ENCODE measurements at places on chromosomes 12 and 14. TPM values are rescaled to one million over a fixed set of nuclear protein-coding genes. Genes with fewer than 3 reads are reported as not detected.

DNA sequence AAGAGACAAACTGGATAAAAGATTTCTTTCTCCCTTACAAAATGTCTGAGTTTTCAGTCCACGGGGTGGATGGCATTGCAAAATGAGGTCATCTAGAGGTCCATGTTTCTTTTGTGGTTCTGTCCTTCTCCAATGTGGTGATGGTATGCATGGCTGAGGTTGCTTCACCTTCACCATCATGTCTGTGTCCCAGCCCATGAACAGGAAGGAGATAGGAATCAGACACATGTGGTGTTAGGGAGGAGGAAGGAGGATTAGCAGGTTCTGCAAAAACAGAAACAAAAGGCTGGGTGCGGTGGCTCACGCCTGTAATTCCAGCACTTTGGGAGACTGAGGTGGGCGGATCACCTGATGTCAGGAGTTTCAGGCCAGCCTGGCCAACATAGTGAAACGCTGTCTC is 11.0 kb upstream of the AEBP2 start:
- DNase-seq, result no peak

- DNase-seq, result no peak
These were observed 98.2 kb upstream of the TRHDE start for GRCh38 chr12:72173974-72174373.

- no peak for DNase-seq
These were observed 11.5 kb downstream of the CHGA start for GRCh38 chr14:92934196-92935085.

DNA sequence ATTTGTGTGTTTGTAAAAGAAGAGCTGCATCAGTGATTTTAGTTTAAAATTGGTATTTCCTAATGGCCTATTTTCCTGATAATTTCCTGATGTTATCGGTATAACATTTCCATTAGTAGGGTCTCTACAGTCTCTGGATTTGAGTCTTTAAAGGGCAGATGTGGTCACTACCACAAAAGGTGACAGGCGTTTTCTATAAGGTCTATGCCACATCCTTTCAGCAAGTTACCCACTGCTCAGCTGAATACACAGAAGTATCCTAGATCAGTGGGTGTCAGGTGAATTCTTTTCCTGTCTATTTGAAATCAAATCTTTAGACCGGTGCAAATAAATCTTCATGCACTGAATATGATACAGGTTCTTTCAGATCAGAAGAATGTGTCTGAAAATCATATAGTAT is 90.2 kb downstream of the LIN7A start:
- DNase-seq, result no peak

DNA sequence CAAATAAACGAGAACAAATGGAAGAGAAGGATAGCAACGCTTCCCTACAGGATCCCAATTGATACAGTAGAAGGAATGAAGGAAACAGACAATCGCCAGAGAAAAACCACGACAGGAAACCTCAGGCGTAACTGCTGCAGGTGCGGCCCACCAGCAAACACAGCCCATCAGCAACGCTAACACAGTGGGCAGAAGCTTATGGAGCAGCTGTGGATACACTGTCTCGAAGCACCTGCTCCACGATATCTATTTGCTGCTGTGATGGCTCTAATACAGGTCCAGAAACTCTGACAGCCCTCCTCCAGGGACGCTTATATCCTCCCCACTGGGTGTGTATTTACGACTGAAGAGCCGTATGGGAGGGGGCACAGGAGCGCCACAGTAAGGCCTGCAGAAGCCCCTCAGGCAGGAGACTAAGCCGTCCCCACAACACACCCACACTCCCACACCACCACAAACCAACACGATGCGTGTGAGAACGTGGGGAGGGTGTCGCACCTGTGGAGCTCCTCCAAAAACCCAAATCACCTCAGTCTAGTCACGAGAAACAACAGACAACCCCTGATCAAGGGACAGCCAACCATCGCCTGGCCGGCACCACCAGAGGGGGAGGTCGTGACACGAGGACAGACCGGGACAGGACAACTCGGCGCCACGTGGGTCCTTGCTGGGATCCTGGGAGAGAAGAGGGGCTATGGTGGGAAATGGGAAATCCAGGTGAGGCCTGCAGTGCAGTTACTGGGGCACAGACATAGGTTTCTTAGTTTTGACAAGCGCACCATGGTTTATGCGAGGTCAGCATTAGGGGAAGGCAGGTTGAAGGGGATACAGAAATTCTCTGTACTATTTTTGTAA is 24.0 kb downstream of the POLE start:
- no peak for DNase-seq

DNA sequence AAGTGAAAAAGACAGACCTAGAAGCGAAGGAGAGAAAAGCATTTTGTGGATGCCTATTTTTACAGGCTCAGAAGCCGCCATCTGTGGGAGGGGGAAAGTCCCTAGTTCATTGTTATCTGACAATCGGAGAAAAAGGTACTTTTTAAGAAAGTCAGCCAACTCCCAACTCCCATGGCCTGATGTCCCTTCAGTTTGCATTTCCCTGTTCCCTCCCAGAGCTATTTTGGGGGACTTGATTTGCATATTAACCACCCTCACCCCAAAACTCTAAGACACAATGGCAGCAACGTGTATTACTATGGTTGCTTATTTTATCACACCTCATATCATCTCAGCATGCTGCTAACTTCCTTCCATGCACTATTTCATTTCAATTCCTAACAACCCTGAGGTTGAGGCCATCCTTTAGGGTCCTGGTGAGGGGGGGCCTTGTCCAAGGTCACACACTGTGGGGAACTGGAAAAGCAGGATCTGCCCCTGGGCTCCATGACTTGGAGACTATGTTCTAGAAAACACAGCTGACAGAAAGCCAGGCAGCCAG is 18.7 kb downstream of the HVCN1 start:
- DNase-seq, result no peak

DNA sequence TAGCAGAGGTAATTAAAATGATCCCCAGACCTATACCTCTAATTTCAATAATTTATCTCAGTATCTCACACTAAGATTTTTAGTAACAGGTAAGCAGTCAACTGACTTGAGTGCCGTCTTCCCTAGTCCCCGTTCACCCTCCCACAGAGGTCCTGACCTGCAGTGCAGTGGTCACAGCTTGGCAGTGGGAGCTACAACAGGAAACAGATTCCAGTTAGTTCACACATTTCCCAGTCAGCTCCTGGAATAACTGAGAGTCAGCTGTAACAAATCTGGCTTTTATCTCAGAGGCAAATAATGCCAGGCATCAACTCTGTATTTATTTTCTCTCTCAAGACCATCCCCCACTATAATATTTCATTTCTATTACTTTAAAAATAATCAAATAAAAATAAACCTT is 308.2 kb downstream of the ATP23 start:
- DNase-seq, result no peak

- peak; percentile 31 for DNase-seq
These were observed 53.8 kb downstream of the PLEKHG3 start for GRCh38 chr14:64758025-64758521.

The PTPRQ gene
- total RNA-seq, result 0.12 TPM

GRCh38 chr12:52630008-52630500 is 11.7 kb upstream of the KRT73 start:
- no peak for DNase-seq

- no peak for DNase-seq
These were observed 175.8 kb downstream of the LRFN5 start for GRCh38 chr14:41782511-41782910.

GRCh38 chr14:40413136-40413535 is 980.9 kb upstream of the FBXO33 start:
- DNase-seq, result peak; percentile 5

GRCh38 chr14:85295318-85295717 is 234.6 kb upstream of the FLRT2 start:
- DNase-seq, result no peak

GRCh38 chr14:79663453-79663852 is 547.9 kb downstream of the DIO2 start:
- no peak for DNase-seq

- DNase-seq, result no peak
These were observed 28.9 kb upstream of the PLEKHG3 start for GRCh38 chr14:64675312-64675711.

DNA sequence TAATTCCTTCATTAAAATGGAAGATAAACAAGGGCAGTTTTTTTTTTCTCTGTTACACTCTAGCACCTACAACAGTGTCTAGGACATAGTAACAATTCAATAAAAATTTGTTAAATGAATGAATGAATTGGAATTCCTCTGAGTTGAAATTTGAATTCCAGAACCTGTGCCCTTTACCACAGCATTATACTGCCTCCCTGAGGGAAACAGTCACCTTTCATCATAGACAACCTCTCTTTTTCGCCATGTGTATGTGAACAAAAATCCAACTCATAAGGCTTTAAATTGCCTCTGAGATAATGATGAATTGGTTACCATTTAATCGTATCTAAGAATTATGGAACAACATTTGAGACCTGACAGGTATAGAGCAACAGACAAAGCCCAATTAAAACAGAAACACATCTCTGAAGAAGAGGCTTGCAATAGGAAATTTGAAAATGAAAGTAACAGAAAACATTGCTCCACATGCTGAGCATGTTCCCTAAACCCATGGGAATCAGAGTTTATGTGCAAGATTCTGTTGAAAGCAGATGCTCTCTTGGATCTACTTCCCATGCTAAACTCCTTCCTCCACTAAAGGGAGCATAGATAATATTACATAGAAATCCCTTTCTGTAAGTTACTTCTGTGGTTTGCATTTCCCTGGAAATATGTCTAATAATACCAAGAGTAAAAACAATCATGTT is 657.8 kb downstream of the GALC start:
- peak; percentile 4 for DNase-seq

The GLT1D1 gene
- total RNA-seq, result not detected

- no peak for DNase-seq
These were observed 4.0 kb upstream of the C1R start for GRCh38 chr12:7096006-7096932.

DNA sequence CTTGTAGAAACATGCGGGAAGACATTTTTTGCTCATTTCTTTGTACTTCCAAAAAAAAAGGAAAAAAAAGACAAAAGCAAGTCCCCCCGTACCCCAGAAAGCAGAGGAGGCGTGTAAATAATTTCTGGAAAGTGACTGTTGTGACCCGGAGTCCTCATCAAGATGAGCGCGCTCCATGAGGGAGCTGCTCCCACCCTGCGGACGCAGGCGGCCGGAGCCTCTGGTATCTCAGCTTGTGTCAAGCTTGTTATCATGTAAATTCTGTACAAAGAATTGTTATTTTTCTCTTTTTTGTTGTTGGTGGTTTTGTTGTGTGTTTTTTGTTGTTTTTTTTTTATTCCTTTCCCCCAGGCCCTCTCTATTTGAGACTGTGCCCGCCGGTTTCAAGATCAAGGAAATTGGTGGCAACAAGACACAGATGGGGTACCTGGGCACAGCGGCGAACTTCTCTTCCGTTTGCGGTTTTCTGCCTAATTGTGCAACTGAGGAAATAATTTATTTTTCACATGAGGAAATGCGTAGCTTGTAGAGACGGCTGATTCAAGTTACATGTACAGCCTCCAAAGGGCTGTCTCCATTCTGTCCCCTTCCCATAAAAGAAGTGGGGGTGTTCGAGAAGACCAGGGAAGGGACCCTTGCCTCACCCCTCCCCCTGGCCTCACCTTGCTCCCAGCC is 27.0 kb downstream of the HPD start:
- no peak for DNase-seq

GRCh38 chr12:12533238-12533829 is 29.3 kb downstream of the DUSP16 start:
- DNase-seq, result no peak

DNA sequence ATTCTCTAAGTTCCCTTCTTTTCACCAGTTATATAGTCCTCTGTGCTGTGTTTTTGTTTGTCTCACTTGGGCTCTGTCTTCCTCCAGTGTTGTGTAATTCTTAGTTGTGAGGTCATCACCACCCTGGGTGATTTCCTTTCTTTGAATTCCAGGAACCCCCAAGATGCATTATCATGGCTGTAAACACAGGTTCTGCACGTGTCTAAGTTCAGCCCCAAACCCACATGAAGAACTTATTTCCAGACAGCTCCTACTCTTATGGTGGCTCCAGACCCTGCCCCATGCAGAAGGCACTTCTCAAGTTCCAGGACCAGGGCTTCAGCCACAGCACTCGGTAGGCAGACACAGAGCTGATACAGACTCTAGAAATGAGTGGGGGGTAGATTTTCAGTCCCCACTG is 560.5 kb downstream of the BCL11B start:
- no peak for DNase-seq

GRCh38 chr14:73796415-73796814 is 55.2 kb upstream of the PTGR2 start:
- no peak for DNase-seq

DNA sequence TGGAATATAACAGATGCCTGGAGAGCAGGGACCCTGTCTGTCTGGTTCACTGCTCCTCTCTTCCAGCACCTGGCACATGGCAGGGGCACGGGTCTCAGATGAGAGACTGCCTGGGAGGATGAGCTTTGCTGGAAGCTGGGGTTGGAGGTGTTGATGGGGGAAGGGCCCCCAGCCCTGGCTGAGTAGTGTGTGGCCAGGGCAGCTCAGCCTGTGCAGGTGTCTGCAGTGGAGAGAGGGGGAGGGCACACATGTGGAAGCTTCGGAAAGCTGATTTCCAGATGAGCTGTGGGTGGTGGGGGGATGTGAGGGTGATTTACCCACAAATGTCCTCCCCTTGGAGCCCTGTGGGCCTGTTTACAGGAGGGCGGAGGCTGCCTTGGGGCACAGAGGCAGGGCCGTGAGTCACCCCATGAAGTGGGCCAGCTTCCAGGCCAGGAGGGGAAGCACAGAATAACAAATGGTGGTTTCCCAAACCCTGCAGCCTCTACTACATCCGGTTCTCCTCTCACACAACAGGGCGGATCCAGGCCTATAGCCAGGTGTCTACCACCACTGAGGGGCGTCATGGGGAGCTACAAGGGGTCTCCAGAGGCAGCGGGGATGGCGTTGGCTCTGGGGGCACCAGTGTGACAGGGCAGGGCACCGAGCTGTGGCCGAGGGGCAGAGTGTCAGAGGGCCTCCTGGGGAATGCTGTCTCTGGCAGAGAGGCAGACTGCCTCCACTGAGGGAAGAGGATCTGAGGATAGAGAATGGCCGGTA is 11.0 kb downstream of the KRT7 start:
- peak; percentile 96 for DNase-seq

GRCh38 chr12:122944605-122945592 is 21.4 kb downstream of the ABCB9 start:
- DNase-seq, result peak; percentile 83

DNA sequence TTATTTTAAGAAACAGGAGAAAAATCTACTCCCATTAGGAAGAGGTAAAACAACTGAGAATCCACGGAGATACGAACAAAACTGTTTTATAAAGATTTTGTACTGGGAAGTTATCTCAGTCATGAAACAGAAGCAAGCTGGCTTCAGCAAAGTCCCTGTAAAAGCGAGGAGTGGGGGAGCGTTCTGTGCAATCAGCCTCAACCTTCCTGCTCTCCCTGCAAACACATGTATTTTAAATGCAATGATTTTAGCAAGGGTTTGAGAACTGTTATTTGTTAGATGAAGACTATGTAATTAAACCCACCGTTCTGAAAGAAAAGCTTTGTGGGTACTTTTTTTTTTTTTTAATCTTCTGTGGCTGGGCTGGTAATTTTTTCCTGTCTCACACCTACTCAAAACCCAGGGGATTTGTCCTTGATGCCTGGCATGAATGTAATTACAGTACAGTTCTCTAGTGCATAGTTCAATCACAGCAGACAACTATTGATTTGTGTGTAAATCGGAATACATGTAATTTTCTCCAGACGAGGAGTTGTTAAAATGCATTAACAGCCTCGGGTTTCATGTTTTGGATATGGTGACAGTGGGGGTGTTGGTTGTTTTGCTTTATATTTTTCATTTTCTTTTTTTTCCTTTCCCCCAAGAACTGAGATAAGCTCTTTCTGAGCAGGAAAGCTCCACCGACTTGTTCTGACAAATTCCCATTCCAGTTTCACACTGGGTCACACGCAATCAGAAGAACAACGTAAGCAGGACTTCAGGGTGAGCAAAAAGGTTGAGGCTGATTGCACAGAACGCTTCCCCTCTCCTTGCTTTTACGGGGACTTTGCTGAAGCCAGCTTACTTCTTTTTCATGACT is 153.6 kb downstream of the PHLDA1 start:
- no peak for DNase-seq

The ZNF384 gene
- 6.4 TPM for total RNA-seq

Data from A172 (cell line).